ENCODE measurements at places on chromosomes 6 and 20. TPM values are rescaled to one million over a fixed set of nuclear protein-coding genes. Genes with fewer than 3 reads are reported as not detected.

The EYA2 gene
- 0.49 TPM for total RNA-seq

The MAS1 gene
- 0.05 TPM for total RNA-seq

The RCAN2 gene
- total RNA-seq, result 0.37 TPM

The FOXF2 gene
- total RNA-seq, result 1.2 TPM

The SULF2 gene
- total RNA-seq, result 30.5 TPM

The RAD21L1 gene
- not detected for total RNA-seq

The DSP gene
- 0.29 TPM for total RNA-seq

The IL17F gene
- total RNA-seq, result not detected

The OPRL1 gene
- 0.34 TPM for total RNA-seq

The TMEM200A gene
- total RNA-seq, result 0.98 TPM

The NOX3 gene
- total RNA-seq, result not detected
